ENCODE measurements at places on chromosomes 13 and 19.
A peak's percentile ranks its signal among the peaks of the same experiment; 100 is the strongest.

- DNase-seq: no peak
Measured at GRCh38 chr13:43057653-43058317, 34.4 kb downstream of the DNAJC15 start.

DNA sequence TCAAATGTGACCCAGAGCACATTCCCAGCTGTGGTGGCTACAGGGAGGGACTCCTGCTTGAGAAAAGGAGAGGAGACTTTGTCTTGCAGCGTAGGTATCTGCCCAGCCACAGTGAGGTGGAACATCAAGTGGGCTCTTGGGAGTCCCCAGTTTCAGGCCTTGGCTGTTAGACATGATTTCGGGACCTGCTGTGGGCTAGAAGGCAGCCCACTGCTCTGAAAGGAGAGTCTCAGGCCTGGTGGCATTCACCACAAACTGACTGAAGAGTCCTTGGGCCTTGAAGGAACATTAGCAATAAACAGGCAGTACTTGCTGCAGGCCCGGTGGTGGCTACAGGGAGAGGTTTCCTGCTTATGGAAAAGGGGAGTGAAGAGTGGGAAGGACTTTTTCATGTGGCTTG is 61.8 kb upstream of the TEX29 start:
- DNase-seq: no peak

- no peak for DNase-seq
Measured at GRCh38 chr19:8988204-8988603, 22.0 kb downstream of the MUC16 start.

DNA sequence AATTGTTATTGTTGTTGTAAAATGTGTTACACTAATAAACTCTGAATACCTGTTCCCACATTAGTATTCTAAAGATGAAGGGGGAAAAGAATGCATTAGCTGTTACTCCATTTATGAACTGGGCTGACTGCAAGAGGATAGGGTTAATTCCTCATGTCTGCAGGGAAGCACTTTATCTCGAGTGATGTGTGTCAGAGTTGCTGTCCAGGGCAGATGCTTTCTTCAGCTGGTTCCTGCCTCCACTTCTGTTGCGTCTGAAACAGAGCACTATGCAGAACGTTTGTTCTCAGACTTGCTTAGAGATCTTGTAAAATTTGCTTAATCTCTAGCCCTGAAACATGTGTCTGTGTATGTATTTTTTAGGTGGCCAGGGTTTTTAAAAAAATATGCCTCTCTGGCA is 318.8 kb downstream of the SPRY2 start:
- DNase-seq: no peak

DNA sequence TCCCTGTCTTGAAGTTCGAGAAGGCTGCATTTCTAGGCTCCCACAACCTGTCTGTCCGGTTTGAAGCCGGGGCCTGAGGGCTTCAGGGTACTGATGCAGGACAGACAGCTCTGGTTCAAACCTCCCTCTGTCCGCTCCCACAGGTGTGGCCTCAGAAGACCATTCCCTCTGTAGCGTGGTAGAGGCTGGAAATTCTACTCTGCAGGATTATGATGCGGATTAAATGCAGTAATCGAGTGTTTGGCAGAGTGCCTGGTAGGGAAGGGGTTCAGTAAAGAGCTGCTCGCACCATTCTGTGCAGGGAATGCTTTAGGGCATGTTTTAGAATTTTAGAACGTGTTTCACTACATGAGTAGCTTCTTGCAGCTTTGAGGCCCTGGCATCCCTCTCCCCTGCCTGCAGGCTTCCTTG is 30.5 kb downstream of the PPP1R37 start:
- no peak for DNase-seq

GRCh38 chr19:34308381-34309367 is 54.3 kb downstream of the GARRE1 start:
- DNase-seq: no peak

- no peak for DNase-seq
Measured at GRCh38 chr19:13024951-13025697, 29.8 kb downstream of the NFIX start.

- DNase-seq: no peak
Measured at GRCh38 chr13:52991344-52992020, 37.1 kb upstream of the OLFM4 start.

- no peak for DNase-seq
Measured at GRCh38 chr13:47134939-47135489, 238.2 kb upstream of the HTR2A start.

DNA sequence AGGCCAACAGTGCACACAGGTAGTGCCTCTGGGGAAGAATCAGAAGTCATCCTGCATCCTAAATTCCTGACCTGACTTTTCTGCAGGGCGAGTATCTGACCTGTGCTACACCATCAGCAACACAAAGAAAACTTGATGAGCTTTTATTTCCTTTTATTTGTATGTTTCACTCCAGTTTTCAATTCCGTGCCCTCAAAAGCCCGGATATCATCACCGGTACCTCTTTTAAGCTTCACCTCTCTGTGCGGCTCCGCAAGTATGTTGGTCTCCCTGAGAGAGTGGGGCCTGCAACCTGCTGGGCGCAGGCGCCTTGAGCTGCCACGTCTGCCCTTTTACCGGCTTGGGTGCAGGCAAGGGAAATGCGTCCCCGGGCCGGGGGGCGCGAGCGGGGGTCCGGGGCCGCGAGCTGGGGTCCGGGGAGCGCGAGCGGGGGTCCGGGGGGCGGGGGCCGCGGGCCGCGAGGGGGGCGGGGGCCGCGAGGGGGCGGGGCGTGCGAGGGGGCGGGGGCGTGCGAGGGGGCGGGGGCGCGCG is 4.3 kb upstream of the DUXA start:
- DNase-seq: no peak

DNA sequence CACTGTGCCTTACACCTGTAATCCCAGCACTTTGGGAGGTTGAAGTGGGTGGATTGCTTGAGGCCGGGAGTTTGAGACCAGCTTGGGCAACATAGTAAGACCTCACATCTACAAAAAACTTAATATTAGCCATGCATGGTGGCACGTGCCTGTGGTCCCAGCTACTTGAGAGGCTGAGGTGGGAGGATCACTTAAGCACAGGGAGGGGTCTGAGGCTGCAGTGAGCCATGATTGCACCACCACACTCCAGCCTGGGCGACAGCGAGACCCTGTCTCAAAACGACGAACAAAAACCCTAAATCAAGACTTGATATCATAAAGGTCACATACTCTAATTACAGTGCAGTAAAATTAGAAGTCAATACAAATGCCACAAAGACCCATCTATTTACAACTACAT is 17.4 kb downstream of the SLC7A9 start:
- no peak for DNase-seq

GRCh38 chr13:91721413-91721812 is 323.0 kb downstream of the GPC5 start:
- no peak for DNase-seq

- DNase-seq: no peak
Measured at GRCh38 chr13:29865934-29866333, 15.5 kb upstream of the UBL3 start.

- DNase-seq: peak; percentile 73
Measured at GRCh38 chr19:15629003-15629880, 11.5 kb upstream of the CYP4F3 start.

- DNase-seq: no peak
Measured at GRCh38 chr19:38453596-38453995, 20.1 kb downstream of the RYR1 start.

- no peak for DNase-seq
Measured at GRCh38 chr19:45477186-45477585, 9.4 kb downstream of the FOSB start.

GRCh38 chr19:6103217-6103644 is 7.1 kb downstream of the RFX2 start:
- no peak for DNase-seq

DNA sequence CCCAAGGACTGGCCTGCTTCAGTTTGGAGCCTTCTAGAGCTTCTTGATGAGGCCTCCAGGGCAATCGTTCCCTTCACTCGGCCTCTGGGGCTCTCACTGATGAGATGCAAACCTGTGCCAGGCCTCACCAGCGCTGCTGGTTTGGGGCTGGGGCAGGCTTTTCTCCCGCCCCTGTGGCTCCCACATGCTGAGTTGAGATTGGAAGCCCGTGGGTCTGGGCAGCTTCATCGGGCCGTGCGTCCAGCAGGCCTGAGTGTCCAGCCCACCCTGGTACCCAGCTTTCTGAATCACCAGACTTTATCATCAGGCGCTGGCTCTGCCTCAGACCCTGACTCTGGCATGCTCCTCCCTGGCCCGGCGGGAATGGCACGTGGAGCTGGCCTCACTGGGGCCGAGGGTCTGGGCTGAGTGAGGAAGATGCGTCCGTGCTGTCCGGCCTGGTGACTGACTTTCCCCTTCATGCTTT is 4.3 kb downstream of the CALM3 start:
- no peak for DNase-seq

GRCh38 chr13:49219647-49220035 is 497 bp upstream of the MLNR start:
- no peak for DNase-seq

DNA sequence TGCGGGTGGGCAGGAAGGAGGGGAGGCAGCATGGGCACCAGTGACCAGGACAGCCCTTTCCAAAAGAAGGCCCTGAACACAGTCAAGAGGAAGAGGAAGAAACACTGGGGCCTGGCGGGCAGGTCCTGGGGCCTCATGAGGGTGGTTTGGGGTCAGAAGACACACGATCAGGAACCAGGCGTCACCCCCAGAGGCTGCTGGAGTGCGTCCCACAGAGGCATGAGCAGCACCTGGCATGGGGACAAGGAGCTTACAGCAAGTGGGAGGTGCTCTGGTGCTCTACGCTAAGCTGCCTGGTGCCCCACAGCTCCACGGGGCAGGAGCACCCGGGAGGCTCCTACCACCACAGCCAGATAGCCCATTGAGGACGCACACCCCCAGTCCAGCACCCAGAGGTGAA is 20.0 kb downstream of the ELL start:
- no peak for DNase-seq

- DNase-seq: no peak
Measured at GRCh38 chr13:30071969-30072817, 221.8 kb upstream of the UBL3 start.

DNA sequence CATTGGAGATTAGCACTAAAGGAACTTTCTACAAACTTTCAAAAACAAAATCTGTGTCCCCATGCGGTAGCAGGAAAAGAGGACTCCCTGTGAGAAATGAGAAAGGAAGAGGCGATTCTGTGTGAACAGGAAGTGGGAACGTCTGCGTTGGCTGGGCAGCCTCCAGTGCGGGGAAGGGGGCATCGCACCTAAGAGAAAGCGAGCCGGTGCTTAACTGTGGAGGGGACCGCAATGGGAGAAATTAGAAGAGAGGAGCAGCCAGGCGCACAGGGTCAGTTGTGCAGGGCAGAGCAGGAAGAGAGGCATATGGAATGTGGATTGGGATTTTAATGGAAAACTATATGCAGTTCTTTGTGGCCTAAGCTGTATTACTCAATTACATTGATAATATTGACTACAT is 77.4 kb upstream of the DOCK9 start:
- no peak for DNase-seq

- DNase-seq: no peak
Measured at GRCh38 chr19:17323300-17323963, 11.2 kb downstream of the ANO8 start.

- DNase-seq: no peak
Measured at GRCh38 chr13:110447058-110447511, 114.4 kb downstream of the RAB20 start.

- no peak for DNase-seq
Measured at GRCh38 chr19:30333291-30334065, 38.7 kb upstream of the ZNF536 start.

- DNase-seq: no peak
Measured at GRCh38 chr19:1985588-1986356, 29.7 kb downstream of the BTBD2 start.

DNA sequence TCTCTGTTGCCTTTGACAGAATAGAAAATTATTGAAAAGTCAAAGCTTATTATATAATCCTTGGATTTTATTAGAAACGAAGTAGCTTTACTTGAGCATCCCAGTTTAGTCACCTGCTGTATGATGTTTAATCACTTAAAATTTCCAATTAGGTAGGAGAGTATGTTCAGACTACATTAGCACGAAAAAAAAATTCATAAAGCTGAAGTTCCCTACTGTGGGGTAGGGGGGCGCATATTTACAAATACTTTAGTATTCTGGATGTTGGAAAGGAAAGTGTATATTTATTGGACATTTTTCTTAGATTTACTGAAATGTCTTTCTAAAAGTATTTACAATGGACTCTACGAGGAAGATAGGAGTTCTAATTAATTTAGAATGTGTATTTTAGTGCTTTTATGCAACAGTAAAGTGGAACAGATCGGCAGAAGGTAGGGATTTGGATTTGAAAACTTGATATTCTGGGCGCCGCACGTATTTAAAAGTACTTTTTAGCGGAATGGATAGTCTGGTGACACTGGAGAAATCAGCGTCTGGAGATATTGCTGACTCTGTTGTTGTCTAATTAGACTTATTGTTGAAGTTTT is 1.9 kb downstream of the CDK8 start:
- no peak for DNase-seq

GRCh38 chr19:29565171-29565570 is 39.4 kb downstream of the VSTM2B start:
- no peak for DNase-seq

DNA sequence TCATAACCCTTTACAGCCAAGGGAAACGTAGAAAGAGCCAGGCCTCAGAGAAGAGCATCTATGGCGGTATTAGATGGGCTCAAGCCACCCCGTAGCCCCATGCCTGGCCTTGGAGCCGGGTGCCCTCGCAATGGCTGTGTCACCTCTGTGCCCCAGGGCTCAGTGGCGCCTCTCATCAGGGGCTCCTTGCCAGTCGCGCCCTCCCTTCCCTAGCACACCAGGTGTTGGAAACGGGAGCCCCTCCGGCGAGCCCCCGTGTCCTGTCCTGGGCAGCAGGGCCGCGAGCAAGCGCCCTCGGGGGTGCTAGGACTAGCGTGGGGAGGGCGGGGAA is 453 bp downstream of the ZNF256 start:
- DNase-seq: no peak
